ENCODE measurements at places on chromosomes 6 and 20.

GRCh38 chr6:13261464-13261994, 66.8 kb downstream of the TBC1D7 start:
- no peaks in the 10 kb centered on the region for H3K4me1 ChIP-seq
- DNase-seq = no peak
- H3K27me3 ChIP-seq = peaks cover 2% of the 10 kb centered on the region
- peaks cover 10% of the 10 kb centered on the region for H3K36me3 ChIP-seq
- no peak overlapping the region for H3K4me3 ChIP-seq

DNA sequence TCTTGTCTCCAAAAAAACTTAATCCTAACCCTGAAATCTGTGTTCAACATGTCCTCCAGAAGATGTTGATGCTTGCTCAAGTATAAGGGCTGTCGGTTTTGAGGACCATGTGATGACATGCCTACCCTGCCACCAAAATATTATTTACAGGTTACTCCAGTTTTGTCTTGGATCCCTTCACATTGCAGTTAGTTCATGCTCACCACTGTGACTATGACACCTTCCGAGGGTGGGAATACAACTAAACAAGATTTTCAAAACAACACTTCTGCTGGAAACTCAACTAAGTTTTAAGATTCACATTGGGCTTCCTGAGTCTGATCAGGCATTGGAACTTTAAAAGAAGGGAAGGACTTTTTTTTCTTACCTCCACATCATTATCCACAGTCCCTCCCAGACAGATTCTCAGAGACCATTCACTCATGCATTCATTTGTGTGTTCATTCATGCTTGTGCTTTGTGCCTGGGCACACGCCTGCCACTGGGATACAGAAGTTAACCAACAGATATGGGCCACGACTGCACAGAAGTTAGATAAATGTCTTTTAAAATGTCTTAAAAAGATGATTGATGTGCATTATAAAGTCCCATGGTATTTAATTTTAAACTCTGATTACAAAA, 118.7 kb upstream of the GJE1 start:
- H3K27ac ChIP-seq = no peak overlapping the region
- H3K27me3 ChIP-seq = no peaks in the 10 kb centered on the region
- H3K36me3 ChIP-seq = peaks cover 4% of the 10 kb centered on the region
- H3K4me3 ChIP-seq = no peak overlapping the region

DNA sequence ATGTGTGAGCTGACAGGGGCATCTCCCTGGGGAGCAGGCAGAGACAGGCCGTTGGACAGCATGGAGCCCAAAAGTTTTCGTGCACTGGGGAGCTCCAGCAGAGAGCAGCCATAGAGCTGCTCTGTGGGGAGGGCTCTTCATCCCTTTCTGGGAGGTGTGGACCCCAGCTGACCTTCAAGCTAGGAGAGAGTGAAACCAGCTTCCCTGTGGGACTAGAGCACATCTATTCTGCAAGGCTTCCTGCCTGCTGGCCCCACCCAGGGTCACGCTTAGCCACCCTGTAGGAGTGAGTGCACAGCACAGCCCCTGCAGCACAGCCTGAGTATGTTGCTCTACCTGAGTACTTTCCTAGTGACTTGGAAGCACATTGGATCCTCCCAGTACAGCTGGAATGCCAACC, 183.3 kb downstream of the BCKDHB start:
- H3K4me1 ChIP-seq = no peaks in the 10 kb centered on the region
- DNase-seq = no peak
- no peak overlapping the region for H3K4me3 ChIP-seq
- no peak overlapping the region for H3K27ac ChIP-seq
- peaks cover 2% of the 10 kb centered on the region for H3K27me3 ChIP-seq

- peaks cover 29% of the 10 kb centered on the region for H3K4me1 ChIP-seq
- no peak overlapping the region for H3K27ac ChIP-seq
- no peak for DNase-seq
- peaks cover 7% of the 10 kb centered on the region for H3K27me3 ChIP-seq
Measured at GRCh38 chr20:62835931-62836861, 19.3 kb downstream of the COL9A3 start.

- H3K4me1 ChIP-seq = peaks cover 13% of the 10 kb centered on the region
- peak; percentile 69 for DNase-seq
- peaks cover 8% of the 10 kb centered on the region for H3K27me3 ChIP-seq
- H3K4me3 ChIP-seq = peak overlapping the region; percentile 95
Measured at GRCh38 chr6:13486679-13487121, 700 bp downstream of the GFOD1 start.

DNA sequence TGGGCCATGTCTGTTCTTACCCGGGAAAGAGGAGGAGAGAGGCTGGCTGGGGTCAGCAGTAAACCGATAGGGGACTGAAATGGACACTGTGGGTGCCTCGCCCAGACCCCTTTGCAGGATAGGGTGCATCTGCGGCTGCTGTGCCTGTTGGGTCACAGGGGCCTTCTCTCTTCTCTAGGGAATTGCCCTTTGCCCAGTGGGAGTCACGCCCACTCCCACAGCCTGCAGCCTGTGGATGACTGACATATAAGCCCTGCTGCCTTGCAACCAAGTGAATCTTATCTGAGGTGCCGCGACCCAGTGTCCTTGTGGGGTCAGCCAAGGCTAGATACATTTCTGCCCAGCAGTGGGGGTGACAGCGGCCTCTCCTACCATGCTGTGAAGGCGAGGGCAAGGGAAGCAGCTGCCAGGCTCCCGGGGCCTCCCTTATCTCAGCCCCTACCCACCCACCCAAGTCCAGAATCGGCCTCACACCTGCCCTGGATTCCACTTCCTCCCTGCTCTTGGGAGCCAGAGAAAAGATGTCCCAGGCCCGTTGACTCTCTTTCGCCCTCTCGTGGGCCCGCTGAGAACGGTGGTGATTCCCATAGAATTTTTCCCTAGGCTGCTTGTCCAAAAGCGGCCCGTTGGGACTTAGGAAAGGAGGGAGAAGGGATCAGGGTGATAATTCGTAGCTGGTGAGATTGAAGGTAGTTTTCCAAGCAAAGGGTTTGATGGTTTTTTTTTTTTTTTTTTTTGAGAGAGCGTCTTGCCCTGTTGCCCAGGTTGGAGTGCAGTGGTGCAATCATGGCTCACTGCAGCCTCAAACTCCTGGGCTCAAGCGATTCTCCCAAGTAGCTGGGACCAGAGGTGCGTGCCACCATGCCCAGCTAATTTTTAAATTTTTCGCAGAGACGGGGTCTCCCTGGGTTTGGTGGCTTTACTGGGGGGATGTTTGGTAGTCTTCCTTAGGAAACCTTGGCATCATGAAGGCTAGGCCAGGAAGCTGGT, 76.4 kb upstream of the RNF24 start:
- no peak overlapping the region for H3K4me3 ChIP-seq
- peak overlapping the region; percentile 3 for H3K27ac ChIP-seq
- peaks cover 13% of the 10 kb centered on the region for H3K36me3 ChIP-seq
- H3K27me3 ChIP-seq = peaks cover 2% of the 10 kb centered on the region

DNA sequence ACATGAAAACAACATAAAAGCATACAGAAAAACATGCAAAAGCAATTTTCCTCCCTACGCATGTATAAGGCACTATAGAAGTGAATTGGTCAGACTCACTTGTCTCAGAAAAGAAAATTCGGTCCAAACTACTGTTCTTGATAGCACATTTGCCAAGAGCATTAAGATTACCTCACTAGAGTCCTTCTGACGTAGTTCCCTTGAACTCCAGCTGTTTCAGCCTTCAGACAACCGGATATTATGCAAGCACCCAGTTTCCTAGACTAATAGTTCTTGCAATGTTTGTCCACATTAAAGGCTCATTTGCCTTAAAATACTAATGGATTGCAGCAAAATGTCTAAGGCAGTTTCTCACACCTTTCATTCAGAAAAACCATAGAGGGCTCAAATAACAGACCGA, 2.5 kb upstream of the CASS4 start:
- H3K36me3 ChIP-seq = no peaks in the 10 kb centered on the region
- no peak overlapping the region for H3K4me3 ChIP-seq
- peaks cover 2% of the 10 kb centered on the region for H3K27me3 ChIP-seq
- no peak overlapping the region for H3K27ac ChIP-seq
- H3K4me1 ChIP-seq = no peaks in the 10 kb centered on the region
- no peak for DNase-seq

- no peaks in the 10 kb centered on the region for H3K4me1 ChIP-seq
- DNase-seq = no peak
- no peak overlapping the region for H3K27ac ChIP-seq
- H3K36me3 ChIP-seq = no peaks in the 10 kb centered on the region
- H3K4me3 ChIP-seq = no peak overlapping the region
- H3K27me3 ChIP-seq = no peaks in the 10 kb centered on the region
Measured at GRCh38 chr6:129565811-129566210, 144.2 kb downstream of the ARHGAP18 start.

GRCh38 chr6:149032599-149033405, 284.7 kb upstream of the TAB2 start:
- peak overlapping the region; percentile 26 for H3K4me3 ChIP-seq
- peaks cover 8% of the 10 kb centered on the region for H3K27me3 ChIP-seq

DNA sequence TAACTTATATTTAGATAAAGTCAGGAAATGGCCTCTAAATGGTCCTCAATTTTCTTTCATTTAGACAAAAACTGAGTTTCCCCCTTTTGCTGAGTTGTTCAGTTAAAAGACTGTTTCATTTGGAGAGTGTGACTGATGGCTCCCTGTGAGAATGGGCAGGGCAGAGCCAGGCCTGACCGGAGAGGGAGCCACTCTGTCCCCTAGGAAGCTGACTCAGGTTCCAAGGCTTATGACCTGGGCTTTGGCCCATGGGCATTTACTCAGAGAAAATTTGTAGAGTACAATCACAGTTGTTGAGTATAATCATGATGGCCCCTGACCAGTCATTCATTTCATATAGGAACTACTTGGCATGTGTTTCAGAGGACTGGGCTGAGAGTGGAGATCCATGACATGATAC, 37.0 kb upstream of the AIG1 start:
- H3K27ac ChIP-seq = no peak overlapping the region
- no peaks in the 10 kb centered on the region for H3K36me3 ChIP-seq
- no peaks in the 10 kb centered on the region for H3K27me3 ChIP-seq
- H3K4me3 ChIP-seq = no peak overlapping the region
- no peak for DNase-seq

Data from glutamatergic neuron (in vitro differentiated cells).